ENCODE measurements at places on chromosomes 7 and 10.

DNA sequence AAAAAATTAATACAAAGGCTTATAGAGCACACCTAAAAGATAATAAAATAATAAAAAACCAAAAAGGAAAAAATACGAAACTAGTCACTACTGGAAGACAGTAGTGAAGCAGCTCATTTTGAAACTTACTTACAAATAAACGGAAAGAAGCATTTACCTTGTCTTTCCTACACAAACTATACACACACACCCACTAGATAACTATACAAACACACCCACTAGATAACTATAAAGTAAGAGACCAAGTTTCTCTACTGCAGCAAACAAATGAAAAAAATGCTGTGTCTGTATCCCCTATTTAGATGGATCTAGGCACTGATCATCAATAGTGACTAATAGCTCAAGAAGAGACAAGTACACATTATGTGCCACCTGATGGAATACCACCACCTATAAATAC, 49.2 kb downstream of the KIF5B start:
- no peak for DNase-seq

DNA sequence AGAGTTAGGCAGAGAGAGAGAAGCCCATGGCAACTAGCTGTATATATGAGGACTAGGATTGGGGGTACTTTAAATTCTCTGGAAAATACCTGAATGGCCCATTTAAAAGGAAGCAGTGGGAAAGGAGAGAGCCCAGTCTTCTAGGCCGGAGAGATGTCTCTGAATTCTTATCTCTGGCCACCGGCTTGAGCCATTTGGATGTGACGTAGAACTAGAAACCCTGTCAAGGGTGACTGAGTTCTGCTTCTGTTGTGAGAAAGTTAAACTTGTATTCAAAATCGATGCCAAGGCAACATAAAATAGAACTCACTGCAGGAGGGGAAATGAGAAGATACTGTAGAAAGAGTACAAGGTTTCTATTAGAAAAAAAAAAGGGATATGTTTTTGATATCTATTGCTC, 6.3 kb upstream of the GSTK1 start:
- no peak for DNase-seq

- no peak for DNase-seq
Measured at GRCh38 chr10:16586358-16587138, 64.9 kb upstream of the C1QL3 start.

- DNase-seq = no peak
Measured at GRCh38 chr7:111508387-111508786, 53.9 kb downstream of the IMMP2L start.

- no peak for DNase-seq
Measured at GRCh38 chr7:28533731-28534531, 121.6 kb downstream of the CREB5 start.

DNA sequence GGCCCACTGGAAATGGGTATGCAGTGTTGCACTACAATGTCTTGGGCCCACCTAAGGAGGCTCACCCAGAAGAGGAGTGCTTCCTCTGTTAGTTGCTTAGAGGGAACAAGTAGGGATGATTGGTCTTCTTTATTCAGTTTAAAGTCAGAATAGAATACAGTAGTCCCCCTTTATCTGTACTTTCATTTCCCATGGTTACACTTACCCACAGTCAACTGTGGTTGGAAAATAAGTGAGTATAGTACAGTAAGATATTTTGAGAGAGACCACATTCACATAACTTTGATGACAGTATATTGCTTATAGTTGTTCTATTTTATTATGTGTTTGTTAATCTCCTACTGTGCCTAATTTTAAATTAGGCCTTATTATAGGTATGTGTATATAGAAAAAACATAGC, 151.4 kb downstream of the COL28A1 start:
- no peak for DNase-seq

DNA sequence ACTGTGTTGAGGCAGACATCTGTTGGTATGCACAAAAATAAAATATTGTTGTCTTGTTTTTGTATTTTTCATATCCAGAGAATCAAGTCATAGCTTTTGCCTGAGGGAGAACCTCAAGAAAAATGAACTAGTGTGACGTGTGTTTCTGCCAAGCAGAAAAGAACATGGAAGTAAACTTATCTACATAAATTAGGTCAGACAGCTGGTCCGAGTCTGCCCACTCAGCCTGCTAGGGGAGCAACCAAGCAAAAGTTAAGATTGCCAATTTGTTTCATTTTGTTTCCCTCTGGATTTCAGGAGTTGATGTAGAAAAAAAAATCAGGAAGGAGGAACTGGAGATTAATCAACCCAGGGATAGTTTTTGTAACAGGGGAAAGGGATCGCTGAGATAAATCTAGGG, 572.4 kb upstream of the LRRTM3 start:
- no peak for DNase-seq

GRCh38 chr10:102679596-102679995, 34.6 kb downstream of the ARL3 start:
- DNase-seq = no peak

DNA sequence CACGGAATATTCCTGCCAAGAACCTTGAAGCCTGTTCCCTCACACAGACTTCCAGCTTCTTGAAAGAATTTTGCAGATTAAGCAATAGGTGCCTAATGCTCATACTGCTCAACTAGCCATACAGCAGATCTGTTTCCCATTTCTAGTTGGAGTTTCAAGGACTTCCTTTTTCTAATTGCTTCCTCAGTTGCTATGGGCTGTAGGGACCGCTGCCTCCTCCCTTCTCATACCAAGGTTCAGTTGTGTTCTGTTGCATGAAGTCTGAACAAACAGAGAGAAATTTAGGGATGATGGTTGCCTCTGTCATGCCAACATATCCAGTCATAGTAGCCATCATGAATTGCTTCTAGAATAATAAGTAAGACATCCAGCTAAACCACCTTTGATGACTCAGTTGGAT, 6.8 kb downstream of the ITGA8 start:
- DNase-seq = no peak

DNA sequence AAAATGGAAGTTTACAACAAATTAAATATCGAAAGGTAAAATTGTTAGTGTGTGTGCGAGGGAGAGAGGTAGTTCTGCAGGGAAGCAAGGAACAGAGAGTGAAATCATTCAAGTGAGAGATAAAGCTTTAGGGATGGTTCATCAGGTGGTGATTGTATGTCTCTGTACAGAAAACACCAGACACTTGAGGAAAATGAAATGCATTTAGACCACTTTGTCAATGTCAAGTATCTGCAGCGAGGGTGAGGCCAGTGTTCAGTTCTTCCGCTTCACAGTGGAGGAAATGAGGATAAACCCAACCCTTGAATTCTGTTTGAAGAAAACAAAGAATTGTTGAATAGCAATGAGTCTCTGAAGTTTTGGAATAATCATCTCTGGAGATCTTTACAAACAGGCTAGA, 14.4 kb upstream of the ITGB1 start:
- DNase-seq = no peak

DNA sequence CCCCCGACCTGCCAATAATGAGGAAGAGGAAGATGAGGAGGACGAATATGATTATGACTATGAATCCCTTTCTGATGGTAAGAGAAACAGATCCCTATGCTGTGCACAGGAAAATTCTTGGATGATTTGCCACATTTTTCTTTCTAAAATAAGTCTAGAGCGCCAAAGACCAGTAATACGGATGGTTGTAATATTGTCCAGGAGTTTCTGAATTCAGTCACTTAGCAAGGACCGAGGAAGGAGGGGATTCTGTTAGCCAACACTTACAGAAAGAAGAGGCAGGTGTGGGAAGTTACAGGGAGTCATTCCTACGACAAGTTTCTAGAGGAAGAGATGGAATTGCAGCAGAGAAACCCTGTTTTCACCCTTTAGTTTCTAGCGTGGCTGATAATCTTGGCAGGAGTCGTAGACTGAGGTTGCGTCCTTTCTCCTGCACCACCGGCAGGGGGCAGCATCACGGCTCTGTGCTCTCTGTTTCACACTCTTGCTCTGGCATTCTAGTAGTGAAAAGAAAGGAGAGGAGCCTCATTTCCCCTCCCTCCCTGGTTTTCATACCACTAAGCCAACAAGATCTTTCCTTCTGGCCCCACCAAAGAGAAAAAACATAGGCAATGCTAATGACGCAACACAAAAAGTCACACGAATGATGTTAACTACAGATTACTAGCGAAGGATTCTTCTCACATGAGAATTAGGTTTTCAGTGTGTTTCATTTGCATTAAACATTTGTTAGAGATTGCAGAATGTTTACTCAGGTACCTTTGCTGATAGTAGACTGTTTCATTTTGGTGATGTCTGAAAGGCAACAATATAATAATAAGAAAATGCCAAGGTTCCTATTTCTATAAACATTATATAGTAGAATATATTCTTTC, 82.7 kb downstream of the NOC3L start:
- peak; percentile 29 for DNase-seq

- DNase-seq = no peak
Measured at GRCh38 chr10:115209133-115209532, 116.0 kb downstream of the ATRNL1 start.

DNA sequence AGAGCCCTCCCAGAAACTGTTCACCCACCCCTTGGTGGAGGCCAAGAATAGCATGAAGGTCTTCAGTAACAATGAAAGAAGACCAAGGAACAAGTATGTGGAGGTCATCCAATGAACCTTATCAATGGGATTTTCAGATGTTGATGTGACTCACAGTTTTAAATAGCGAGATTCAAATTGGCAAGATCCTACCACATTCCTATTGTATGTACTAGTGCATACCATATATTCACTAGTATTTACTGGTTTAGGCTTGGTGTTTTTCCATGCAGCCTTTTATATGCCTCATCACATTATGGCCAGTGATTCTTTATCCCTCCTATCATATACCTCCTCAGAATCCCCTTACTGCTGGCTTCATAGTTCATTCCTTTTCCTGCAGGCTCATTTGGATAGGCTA, 54.4 kb downstream of the ITGB8 start:
- DNase-seq = no peak

DNA sequence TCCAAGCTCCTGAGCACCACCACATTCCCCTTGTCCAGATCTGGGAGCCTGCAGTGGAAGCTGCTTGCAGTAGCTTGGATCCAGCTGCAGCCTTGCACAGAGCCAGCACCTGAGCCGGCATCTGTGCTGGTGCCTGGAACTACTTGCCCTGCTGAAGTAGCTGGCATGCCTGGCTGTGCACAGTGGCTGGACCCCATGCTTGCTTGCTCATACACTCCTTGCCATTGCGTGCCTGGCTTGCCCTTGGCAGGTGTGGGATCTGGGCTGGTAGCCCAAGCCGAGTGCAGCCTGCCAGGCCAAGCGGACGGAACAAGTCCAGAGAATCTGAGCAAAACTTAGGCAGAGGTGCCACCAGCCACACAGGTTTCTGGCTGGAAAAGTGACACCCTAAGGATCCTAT, 759.9 kb downstream of the IPMK start:
- no peak for DNase-seq

DNA sequence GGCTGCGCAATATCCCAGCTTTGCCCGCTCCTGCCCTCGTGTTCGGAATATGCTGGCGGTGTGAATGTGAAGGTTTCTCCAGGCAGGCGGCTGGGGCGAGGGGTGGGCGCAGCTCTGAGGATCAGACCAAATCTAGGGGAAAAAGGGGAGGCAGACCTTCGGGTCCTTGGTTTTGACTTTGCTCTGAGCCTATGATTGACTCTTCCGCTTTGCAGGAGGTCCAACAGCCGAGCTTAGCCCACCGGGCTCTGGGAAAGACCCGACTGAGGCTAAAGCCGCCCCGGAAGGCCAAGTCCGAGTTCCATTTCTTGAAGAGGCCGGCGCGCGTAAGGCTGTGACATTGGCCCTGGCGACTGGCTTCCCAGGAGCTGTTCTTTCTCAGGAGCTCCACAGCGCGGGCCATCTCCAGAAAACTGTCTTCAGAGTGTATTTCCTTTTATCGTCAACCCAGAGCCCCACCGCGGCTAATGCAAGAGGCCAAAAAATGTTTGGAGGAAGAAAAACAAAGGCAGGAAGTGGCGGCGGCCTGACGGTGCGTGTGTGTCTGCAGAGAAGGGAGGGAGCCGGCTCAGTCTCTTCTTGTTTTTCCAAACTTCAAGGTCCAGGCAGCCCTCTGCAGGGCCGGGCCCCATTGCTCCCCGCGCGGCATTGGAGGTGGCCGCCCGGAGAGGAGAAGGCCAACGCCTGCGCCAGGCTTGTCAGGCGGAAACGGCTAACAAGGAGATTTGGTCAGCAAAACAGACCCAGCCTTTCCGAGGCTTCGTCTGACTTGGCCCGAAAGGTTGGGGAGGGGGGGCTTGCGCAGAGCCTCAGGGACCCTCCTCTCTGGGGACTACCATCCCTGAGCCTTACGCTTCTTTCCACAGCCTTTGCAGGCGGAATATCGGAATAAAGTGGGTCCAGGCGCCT, 3.6 kb upstream of the HOXA11 start:
- no peak for DNase-seq

DNA sequence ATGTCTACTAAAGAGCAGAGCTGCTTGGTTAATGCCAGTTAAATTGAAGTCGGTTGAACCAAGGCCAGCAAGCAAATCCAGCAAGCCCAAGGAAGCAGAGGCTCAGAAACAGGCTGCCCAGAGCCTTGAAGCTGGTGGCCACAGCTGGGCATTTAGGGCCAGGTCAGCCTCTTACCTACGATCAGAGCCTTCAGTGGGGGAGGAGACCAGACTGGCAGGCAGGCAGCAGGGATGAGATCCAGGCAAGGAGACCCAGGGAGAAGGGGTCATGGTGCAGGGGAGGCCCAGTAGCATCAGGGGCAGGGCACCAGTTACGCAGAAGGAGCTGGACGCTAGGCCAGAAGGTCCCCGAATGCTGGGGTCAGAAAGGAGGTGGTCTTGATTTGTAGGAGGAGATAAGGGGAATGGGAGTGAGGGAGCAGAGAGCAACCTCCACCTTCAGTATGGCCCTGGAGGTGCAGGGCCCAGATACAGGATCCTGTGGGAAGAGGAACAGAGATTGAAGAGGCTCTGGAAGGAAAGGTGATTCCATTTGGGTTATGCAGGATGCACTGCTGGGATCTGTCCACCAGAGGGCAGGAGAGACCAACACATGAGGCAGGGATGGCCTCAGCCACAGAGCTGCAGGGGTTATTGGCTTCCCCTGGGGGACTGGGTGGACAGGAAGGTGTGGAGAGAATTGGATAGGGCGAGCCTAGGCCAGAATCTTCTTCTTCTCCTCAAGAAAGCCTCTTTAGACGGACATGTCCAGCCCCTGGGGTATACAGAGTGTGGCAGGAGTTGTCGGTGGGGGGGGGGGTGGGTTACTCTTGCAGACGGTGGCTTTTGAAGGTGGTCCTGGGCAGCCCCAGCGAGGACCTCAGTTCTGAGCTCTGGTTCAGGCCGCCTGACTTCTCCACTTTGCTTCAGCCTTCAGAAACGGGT, 132.6 kb upstream of the PODXL start:
- DNase-seq = peak; percentile 19

DNA sequence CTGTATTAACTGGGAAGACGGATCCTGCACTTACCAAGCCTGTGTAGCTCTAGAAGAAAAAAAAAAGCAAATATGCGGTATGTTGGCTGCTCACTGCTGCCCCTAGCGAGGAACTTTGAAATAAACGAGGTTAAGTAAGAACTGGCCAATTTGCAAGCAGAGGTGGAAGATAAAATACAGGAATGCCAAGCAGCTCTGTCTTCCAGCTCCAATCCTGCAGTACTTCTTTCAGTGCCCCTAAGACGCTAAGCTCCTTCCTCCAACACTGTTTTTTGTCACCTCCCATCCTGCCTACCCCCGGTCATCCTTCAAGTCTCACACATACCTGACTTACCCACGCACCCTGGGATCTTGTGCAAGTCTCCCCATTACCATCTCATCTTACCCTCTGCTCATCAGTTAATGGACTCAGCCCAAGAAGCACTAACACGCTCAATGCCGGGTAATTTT, 809 bp downstream of the C10orf143 start:
- DNase-seq = peak; percentile 48

Measured in stimulated activated CD8-positive, alpha-beta memory T cell treated with anti-CD3 and anti-CD28 coated beads, Interleukin-7, amount 100 ng/mL, for 1 hour (primary cell).